ENCODE measurements at places on chromosomes 5 and 9.
A peak's percentile ranks its signal among the peaks of the same experiment; 100 is the strongest.

- DNase-seq = no peak
Observed at GRCh38 chr5:108727236-108727650, 20.5 kb upstream of the FER start.

GRCh38 chr9:5336688-5337087, 3.0 kb downstream of the RLN1 start:
- DNase-seq = no peak

DNA sequence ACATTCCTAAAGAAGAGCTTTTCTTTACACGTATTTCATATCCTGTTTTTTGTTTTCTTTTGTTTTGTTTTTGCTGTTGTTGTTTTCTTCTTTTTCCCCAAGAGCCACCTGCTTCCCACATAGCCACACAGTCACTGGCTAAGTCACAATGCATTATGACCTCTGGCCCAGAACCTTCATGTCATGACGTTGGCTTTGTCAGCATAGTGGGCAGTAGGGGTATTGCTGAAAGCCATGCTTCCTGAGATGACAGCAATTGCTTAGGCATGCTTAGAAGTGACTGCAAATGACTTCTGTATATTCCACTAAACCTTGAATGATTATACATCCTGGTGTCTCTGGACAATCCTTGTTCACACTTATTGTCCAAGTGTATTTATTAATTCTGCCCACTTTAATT, 375.8 kb downstream of the TAF11L14 start:
- DNase-seq = no peak

DNA sequence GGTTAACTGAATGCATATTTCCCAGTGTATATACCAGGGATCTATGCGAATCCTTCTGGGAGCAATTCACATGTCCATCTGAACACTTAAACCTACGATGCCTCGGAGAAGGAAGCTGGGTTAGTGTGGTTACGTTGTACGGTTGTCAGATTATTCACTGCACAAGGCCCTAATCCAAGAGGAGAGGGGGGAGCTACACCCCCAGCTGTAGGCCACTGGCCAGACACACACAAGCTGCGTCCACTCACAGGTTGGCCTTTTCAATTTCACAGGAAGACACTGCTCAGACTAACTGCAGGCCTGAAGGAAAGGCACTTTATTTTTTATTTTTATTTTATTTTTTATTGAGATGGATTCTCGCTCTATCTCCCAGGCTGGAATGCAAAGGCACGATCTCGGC, 184.5 kb upstream of the GNA14 start:
- no peak for DNase-seq

GRCh38 chr9:115138151-115138550, 20.2 kb upstream of the TNC start:
- no peak for DNase-seq

DNA sequence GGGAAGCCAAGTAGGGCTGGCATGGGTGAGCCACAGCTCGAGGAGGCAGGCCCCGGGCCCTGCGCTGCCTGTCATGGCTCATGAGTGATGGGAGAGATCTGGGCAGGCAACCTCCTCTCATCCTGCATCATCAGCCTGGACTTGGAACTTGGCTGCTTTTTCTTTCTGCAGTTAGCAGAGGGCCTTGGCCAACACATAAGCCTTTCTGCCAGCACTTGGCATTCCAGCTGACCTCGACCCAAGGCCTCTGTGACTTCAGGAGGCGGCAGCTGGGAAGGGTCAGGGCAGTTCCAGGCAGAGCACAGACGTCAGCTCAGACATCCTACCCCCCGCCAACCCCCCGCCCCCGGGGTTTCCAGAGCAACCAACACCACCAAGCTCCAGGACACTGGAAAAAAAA, 7.6 kb downstream of the S1PR3 start:
- DNase-seq = peak; percentile 65

DNA sequence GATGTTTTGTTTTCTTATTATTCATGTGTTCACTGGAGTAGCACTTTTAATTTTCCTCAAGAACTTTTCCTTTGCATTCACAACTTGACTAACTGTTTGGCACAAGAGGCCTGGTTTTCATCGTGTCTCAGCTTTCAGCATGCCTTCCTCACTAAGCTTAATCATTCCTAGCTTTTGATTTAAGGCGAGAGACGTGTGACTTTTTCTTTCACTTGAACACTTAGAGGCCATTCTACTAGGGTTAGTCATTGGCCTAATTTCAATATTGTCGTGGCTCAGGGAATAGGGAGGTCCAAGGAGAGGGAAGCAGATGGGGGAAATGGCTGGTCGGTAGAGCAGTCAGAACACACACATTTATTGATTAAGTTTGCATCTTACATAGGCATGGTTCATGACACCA, 94.0 kb downstream of the ZNF462 start:
- DNase-seq = no peak

GRCh38 chr9:133390713-133391112, 14.5 kb downstream of the STKLD1 start:
- no peak for DNase-seq

GRCh38 chr5:170327829-170328228, 30.3 kb upstream of the LCP2 start:
- no peak for DNase-seq

DNA sequence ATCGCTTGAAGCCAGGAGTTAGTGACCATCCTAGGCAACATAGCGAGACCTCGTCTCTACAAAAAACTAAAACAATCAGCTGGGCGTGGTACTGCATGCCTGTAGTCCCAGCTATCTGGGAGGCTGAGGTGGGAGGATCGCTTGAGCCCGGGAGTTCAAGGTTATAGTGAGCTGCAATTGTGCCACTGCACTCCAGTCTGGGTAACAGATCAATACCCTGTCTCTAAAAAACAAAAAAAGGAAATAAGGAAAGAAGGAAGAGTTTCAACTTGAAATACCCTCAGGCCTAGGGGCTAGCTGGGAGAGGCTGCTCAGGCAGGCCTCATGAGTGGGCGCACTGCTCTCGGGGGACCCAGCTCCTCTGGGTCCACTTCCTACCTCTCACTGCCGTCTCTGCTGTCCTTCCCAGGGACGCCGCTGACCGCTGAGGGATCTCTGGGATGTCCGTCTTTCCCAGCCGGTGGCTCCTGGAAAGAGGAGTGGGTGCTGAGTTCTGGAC, 56.4 kb downstream of the PRRT1B start:
- DNase-seq = no peak

DNA sequence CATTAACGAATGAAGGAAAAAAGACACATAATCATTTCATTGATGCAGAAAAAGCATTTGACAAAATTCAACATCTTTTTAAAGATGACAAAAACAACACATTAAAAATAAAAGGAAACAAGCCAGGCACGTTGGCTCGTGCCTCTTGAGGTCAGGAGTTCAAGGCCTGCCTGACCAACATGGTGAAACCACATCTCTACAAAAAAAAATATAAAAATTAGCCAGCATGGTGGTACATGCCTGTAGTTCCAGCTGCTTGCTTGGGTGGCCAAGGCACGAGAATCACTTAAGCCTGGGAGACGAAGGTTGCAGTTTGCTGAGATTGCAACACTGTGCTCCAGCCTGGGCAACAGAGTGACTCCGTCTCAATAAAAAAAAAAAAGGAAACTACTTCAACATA, 77.0 kb downstream of the ERCC6L2 start:
- DNase-seq = no peak

- no peak for DNase-seq
Observed at GRCh38 chr9:70594386-70594944, 180.0 kb upstream of the KLF9 start.

- no peak for DNase-seq
Observed at GRCh38 chr5:53983568-53984460, 326.6 kb downstream of the ARL15 start.

- DNase-seq = no peak
Observed at GRCh38 chr9:91033797-91034196, 232.2 kb downstream of the SYK start.

GRCh38 chr9:89919171-89919681, 314.4 kb downstream of the GADD45G start:
- peak; percentile 10 for DNase-seq
